ENCODE measurements at places on chromosomes 6 and 20.

DNA sequence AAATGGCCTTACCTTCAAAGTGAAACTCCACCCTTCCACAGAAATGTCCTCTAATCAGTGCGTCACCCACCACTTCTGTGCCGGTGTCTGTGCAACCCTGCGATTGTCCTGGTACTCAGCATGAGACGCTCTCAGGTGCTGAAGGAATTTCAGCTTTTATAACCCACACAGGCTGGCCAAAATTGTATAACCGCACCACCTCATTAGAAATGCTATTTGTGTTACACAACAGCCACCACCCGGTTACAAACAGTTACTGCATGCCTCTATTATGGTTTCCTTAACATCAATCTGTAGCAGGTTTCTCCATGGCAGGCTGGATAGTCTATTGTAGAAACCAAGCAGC lies 51.5 kb downstream of the SLC23A2 start:
- DNase-seq, result peak; percentile 49

DNA sequence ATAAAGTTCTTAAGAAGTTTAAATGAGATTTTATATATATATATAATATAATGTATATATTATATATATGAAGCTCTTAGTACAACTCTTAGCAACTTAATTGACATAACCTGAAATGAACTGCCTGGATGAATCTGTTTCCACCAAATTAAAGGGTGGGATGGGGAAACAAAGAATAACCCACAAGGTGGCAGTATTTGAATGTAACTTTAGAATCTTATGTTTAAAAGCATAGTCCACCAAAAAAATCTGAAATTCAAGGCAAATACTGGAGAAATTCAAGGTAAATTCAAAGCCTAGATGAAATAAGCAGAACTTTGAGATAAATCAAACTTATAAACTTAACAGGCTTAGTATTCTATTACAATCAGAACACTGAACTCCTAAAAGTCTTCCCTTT lies 4.4 kb upstream of the IBTK start:
- DNase-seq, result peak; percentile 58

DNA sequence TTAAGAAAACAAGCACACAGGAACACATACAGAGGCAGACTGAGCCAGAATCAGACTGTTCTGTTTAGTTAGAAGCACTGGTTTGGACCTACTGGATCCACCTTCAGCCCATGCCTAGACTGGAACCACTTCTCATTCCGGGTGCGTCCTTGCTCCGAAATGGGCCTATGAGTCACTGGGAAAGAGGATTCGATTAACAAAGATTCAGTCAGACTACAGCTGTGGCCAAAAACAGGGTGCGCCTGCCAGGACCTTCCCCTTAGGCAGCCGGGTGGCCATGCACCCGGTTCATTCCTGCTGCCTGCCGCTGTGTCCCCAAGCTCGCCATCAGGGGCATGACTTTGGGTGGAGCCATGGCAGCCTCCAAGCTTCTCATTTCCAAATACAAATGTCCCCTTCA lies 14.5 kb upstream of the KCNK5 start:
- no peak for DNase-seq

DNA sequence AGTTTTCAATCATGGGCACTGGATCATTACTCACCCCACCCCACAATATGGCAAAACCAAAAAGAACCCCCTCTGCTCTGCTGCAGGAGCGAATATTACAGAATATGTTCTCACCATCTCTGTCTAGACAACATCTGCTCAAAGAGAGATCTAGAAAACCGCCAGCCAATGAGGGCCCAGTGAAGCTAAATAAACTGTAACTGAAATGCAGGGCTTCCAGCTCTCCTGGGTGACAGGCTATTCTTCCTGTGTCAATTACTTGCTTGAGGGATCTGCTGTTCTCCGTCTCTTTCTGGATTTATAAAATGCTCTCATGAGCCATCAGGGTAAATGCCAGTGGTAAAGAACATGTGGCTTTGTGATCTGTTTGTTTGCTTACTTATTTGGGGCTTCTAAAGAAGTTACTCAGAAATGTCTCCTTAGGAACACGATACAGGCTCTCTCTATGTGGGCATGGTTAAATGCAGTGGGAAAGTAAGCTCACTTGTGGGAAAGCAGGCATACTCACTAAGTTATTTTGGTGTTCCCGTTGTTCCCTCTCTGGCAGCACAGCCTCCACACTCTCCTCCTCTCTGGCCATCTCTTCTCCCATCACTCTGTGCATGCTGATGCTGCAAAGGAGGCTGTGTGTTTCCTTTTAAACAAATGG lies 44.8 kb downstream of the TTI1 start:
- DNase-seq, result no peak

DNA sequence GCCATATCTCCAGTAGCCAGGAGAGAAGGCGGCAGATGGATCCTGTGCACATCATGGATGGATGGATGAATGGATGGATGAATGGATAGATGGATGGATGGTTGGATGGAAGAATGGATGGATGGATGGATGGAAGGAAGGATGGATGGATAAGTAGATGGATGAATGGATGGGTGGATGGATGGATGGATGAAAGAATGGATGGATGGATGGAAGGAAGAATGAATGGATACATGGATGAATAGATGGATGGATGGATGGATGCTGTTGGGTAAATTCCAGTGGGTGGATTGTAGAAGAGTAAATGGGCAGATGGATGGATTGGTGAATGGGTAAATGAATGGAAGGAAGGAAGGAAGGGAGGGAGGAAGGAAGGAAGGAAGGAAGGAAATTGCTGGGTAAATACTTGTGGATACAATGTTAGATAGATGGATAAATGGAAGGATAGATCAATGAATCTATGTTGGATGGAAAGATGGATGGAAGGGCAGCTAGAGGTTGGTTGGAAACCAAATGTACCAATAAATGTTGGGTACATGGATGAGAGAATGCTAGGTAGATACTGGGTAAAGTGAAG lies 19.5 kb downstream of the PTGIS start:
- DNase-seq, result no peak

GRCh38 chr20:31547720-31548298 lies 33.6 kb downstream of the HM13 start:
- peak; percentile 18 for DNase-seq

DNA sequence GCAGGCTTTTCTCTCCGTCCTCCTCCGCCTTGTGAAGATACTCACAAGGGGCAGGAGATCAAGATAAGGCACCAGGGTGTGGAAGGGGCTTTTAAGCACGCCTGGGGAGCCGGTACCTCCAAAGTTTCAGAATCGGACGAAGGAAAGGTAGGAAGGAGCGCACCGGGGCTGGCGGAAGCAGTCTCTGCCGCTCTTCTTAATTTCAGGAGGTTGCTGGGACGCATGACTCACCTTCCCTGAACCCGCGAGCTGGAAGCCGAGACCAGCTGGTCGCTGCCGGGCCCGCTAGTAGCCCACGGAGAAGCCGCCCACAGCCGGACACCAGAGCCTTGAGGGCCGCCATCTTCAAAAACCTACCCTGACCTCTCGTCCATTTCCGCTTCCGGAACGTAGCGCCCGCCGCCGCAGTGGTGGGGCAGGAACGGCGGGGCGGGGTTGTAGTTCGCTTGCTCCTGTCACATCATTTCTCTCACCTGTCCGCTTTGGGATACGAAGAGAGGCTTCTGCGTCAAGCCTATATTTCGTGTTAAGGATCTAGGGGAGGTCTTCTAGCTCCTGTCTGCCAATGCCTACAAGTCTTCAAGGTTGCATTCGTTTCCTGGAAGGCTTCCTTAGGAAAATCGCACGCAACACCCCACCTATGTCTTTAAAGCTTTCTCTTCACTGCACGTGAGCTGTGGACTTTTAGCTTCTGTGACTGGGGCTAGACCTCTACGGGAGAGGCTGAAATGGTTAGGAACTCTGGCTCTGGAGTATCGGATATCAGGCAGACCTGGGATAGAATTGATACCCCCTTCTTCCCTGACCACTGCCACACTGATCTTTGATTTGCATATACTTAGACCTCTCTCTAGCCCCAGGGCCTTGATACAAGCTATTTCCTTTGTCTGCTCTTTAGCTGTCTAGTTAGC lies at the start of gene MRPS18A:
MRPS18A (minus strand) TSS at position 355 of the 911 bp plus-strand sequence; CDS start at position 343, 12 bp downstream.
- DNase-seq, result peak; percentile 80

Measured in EH (cell line).